ENCODE measurements at places on chromosomes 2 and 18.

DNA sequence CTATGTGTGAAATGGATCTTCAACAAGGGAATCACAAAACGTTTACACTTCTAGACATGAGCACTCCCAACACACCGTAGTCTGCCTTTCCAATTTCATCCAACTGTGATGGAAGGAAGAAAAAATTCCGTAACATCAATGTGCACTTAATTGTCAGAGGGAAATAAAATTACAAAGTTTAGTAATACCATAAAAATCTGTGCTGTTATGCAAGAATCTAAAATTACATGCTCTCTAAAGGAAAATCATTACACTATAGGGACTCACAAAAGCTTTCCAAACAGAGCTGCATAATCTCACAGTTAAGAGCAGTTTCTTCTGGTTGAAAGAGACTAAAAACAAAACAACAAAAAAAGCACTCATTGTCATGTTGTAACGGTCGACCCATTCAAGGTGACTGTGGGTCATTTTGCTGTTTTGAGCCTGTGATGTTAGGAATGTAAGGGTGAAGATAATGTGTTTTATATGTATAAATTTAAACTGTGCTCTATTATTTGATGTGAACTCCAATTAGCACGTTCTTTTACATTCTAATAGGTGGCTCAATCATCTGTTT lies 698.0 kb downstream of the TDRD15 start:
- DNase-seq: no peak

GRCh38 chr2:135948141-135948540 lies 37.3 kb downstream of the DARS1 start:
- no peak for DNase-seq

GRCh38 chr2:43738257-43738656 lies 35.6 kb upstream of the DYNC2LI1 start:
- DNase-seq: no peak

DNA sequence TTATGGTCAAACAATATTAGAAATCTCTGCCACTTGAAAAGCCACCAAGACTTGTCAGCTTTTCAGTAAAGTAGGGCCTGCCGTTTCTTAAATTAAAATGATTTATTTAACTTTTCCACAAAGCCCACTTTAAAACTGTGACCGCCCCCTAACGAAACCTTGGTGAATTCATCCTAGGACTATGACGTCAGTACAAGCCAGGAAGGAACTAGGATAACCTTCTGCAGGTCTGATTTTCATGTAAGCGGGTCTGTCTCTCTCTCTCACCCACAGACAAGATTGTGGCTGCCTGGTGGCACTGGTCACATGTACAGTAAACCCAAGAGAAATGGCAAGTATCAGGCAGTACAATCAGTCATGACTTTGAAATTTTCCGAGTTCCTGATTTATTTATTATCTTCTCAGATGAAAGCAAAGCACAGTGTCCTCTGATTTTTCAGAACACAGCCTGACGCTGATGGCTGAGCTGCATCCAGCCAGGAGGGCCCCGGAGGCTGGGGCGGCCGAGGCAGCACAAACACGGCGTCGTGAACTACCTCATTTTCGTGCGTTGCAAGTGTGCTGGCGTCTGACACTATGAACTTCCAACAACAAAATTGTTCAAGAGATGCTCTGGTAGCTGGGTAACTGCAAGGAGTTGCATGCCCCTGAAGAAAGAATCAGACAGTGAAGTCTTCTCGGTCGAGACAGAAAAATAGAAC lies 18.9 kb downstream of the SALL3 start:
- DNase-seq: no peak

DNA sequence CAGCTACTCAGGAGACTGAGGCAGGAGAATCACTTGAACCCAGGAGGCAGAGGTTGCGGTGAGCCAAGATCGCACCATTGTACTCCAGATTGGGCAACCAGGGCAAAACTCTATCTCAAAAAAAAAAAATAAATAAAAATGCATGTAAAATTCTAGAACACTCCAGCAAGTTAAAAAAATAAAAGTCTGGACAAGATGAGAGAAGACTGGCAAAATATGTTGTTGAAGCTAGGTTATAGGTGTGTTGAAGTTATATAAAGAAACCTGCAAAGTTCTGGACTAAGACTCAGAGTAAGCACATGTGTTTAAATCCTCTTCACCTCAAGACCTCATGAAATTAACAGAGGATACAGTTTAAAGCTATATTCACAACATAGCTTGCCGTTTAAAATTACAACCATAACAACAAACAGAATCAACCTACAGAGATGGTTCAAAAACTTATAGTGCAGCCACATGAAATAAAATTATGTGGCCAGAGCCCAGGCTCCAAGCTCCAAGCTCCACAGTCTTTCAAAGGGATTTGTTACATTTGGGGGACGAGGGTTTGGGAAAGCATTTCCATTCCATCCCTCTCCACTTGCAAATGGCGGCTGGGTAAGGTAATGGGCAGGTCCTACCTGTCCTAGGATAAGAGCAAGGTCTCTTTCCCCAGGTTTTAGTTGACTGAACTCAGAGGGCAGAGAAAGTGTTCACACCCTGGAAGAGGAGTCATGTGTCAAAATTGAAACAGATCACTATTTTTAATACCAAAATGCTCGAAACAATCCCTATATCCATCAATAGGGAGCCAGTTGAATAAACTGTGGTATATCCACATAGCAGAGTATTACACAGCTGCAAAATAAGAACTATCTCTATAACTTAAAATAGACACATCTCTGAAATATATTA lies 59.9 kb upstream of the MYCN start:
- no peak for DNase-seq

GRCh38 chr2:189411860-189412259 lies 29.4 kb upstream of the WDR75 start:
- DNase-seq: no peak

DNA sequence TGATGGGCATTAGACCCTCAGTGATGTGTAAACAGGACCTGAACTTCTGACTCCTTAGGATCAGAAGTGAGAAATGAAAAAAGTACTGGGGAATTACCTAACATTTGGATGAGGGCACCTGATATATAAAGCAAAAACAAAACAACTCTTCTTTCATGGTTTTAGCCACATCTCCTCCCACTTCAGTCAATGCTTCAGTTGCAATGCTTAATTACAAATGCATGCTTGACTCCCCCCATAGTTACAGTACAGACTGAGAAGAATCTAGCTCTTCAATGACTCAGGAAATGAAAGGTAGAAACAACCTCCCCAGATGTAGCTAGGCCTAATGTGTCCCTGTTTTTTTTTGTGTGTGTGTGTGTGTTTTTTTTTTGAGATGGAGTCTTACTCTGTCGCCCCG lies 276.8 kb upstream of the POU3F3 start:
- DNase-seq: no peak

- DNase-seq: peak; percentile 5
Observed at GRCh38 chr2:227853204-227853629, 18.2 kb upstream of the DAW1 start.
